Activated B cell treated with CpG ODN at 0.5 μM for 24 hours (primary cell): ENCODE measurements at places on chromosomes 7 and 10. TPM values are rescaled to one million over a fixed set of nuclear protein-coding genes. Genes with fewer than 3 reads are reported as not detected.

The PKD2L1 gene
- not detected in 2 replicates for total RNA-seq

The RBP4 gene
- not detected in 2 replicates for total RNA-seq

The CCDC3 gene
- total RNA-seq = 0.07 TPM in 1 of 2 replicates, not detected in the other

The GPR141 gene
- total RNA-seq = not detected in 2 replicates

The ACTL6B gene
- total RNA-seq = not detected in 2 replicates

The CDC14C gene
- total RNA-seq = not detected in 2 replicates

The FLNC gene
- total RNA-seq = not detected in 2 replicates

The CALY gene
- not detected in 2 replicates for total RNA-seq

The SPDYE11 gene
- total RNA-seq = not detected in 2 replicates

The LIPK gene
- total RNA-seq = not detected in 2 replicates

GRCh38 chr7:157497744-157498651 lies 161.2 kb downstream of the DNAJB6 start:
- no peak overlapping the region for H3K27ac ChIP-seq
- no peaks in the 10 kb centered on the region for H3K36me3 ChIP-seq
- peaks cover 4% of the 10 kb centered on the region for H3K4me1 ChIP-seq
- no peak for DNase-seq
- no peak overlapping the region for H3K4me3 ChIP-seq
- H3K27me3 ChIP-seq = peaks cover 4% of the 10 kb centered on the region

GRCh38 chr7:42618651-42619360 lies 293.1 kb downstream of the C7orf25 start:
- H3K4me1 ChIP-seq = no peaks in the 10 kb centered on the region
- H3K4me3 ChIP-seq = no peak overlapping the region
- H3K27me3 ChIP-seq = no peaks in the 10 kb centered on the region
- no peaks in the 10 kb centered on the region for H3K36me3 ChIP-seq
- no peak overlapping the region for H3K27ac ChIP-seq
- DNase-seq = no peak

GRCh38 chr10:4306871-4307270 lies 519.1 kb upstream of the AKR1E2 start:
- H3K27me3 ChIP-seq = no peaks in the 10 kb centered on the region
- peaks cover 5% of the 10 kb centered on the region for H3K4me1 ChIP-seq
- no peak overlapping the region for H3K27ac ChIP-seq
- no peaks in the 10 kb centered on the region for H3K36me3 ChIP-seq
- DNase-seq = no peak
- H3K4me3 ChIP-seq = no peak overlapping the region

DNA sequence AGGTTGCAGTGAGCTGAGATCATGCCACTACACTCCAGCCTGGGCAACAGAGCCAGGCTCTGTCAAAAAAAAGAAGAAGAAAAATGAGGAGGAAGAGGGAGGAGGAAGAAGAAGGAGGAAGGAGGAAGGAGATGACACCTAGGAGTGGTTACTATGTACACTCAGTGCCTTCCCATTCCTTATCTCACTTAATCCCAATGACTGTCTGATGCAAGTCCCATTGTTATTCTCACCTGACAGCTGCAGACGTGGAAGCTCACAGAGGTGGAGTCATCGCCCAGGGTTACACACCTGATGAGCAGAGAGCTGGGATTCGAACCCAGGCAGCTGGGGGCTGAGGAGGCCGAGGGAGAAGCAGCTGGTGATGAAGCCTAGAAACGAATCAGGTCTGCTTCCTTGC lies 258.8 kb downstream of the SNX10 start:
- no peaks in the 10 kb centered on the region for H3K36me3 ChIP-seq
- no peaks in the 10 kb centered on the region for H3K4me1 ChIP-seq
- DNase-seq = no peak

- no peak overlapping the region for H3K4me3 ChIP-seq
- H3K27ac ChIP-seq = no peak overlapping the region
- no peaks in the 10 kb centered on the region for H3K36me3 ChIP-seq
- peaks cover 3% of the 10 kb centered on the region for H3K4me1 ChIP-seq
- peaks cover 2% of the 10 kb centered on the region for H3K27me3 ChIP-seq
- DNase-seq = no peak
Observed at GRCh38 chr7:130458257-130458656, 17.4 kb upstream of the CEP41 start.

DNA sequence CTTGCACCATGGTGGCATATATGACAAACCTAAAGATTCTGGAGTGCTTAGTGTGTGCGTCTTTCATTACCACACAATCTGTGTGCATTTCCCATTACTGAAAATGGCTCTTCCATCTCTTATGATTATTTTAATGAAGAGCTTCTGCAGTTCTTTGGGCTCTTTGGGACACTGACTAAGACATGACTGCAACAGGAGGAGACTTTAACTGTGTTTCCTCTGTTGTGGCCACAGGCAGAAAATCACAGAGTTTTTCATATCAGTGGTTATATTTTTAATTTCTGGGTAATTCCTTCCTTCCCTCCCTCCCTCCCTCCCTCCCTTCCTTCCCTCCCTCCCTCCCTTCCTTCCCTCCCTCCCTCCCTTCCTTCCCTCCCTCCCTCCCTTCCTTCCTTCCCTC lies 58.1 kb downstream of the WNT2 start:
- H3K36me3 ChIP-seq = no peaks in the 10 kb centered on the region
- no peaks in the 10 kb centered on the region for H3K4me1 ChIP-seq
- no peaks in the 10 kb centered on the region for H3K27me3 ChIP-seq
- no peak for DNase-seq
- no peak overlapping the region for H3K27ac ChIP-seq

- peaks cover 12% of the 10 kb centered on the region for H3K36me3 ChIP-seq
- H3K4me3 ChIP-seq = peak overlapping the region; percentile 85
Observed at GRCh38 chr10:44960482-44961229, 1.1 kb downstream of the RASSF4 start.

DNA sequence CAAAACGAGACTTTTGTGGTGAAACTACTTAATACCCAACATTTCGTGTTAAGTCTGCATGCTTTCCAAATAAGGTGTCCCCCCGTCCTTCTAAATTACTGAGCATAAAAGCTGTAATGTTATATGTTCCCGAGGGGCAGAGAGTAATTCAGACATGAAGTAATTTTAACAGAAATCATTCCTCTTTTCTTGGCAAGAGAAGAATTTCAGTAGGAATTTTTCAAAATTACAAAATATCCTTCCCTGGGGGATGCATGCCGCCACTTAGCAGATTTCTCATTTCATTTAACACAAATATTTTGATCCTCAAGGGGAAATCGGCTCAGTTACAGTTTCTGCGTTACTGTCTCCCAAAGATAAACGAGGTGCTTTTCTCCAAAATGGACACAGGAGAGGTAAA lies 213.2 kb upstream of the RHOBTB1 start:
- no peaks in the 10 kb centered on the region for H3K36me3 ChIP-seq
- no peak overlapping the region for H3K4me3 ChIP-seq
- H3K4me1 ChIP-seq = no peaks in the 10 kb centered on the region
- H3K27me3 ChIP-seq = peaks cover 10% of the 10 kb centered on the region
- H3K27ac ChIP-seq = no peak overlapping the region

DNA sequence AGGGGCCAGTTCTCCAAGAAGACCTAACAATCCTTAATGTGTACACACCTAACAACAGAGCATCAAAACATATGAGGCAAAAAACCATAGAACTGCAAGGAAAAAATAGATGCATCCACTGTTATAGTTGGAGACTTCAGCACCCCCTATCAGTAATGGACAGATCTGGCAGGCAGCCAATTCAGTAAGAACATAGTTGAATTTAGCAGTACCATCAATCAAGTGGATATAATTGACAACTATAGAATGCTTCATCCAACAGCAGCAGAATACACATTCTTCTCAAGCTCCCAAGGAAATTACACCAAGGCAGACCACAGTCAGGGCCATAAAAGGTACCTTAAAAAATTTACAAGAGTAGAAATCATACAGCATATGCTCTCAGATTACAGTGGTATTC lies 42.2 kb downstream of the POLL start:
- no peak overlapping the region for H3K27ac ChIP-seq
- DNase-seq = no peak
- H3K4me1 ChIP-seq = no peaks in the 10 kb centered on the region
- H3K36me3 ChIP-seq = peaks cover 29% of the 10 kb centered on the region
- no peaks in the 10 kb centered on the region for H3K27me3 ChIP-seq

DNA sequence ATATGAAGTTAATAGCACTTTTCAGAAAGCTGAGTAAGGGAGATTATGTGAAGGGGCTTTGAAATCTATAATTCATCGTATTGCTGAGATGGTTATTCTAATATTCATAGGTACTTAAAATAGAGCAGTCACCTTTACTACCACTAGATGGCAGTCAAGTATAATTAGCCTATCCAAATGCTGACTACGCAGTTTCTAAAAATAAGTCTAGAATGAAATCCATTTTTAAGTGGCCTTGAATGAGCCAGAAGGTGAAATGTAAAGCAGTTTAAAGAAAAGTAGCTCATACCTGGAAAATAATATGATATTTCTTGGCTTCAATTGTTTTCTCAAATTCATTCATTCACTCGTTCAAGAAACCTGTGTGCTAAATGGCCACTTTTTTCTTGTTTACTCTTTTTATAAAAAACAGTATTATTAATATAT lies 1277.1 kb downstream of the GATA3 start:
- H3K4me1 ChIP-seq = no peaks in the 10 kb centered on the region
- no peak overlapping the region for H3K27ac ChIP-seq
- H3K4me3 ChIP-seq = no peak overlapping the region
- H3K27me3 ChIP-seq = no peaks in the 10 kb centered on the region

GRCh38 chr7:66576646-66577045 lies 52.0 kb upstream of the KCTD7 start:
- peaks cover 34% of the 10 kb centered on the region for H3K4me1 ChIP-seq
- DNase-seq = no peak
- H3K4me3 ChIP-seq = no peak overlapping the region
- no peaks in the 10 kb centered on the region for H3K27me3 ChIP-seq
- H3K36me3 ChIP-seq = peaks cover 65% of the 10 kb centered on the region

GRCh38 chr10:122852261-122852660 lies 6.6 kb upstream of the CUZD1 start:
- no peak for DNase-seq
- H3K27me3 ChIP-seq = no peaks in the 10 kb centered on the region
- H3K4me3 ChIP-seq = no peak overlapping the region
- H3K27ac ChIP-seq = no peak overlapping the region
- H3K4me1 ChIP-seq = peaks cover 2% of the 10 kb centered on the region

GRCh38 chr7:37218956-37219355 lies 229.7 kb downstream of the ELMO1 start:
- H3K27ac ChIP-seq = no peak overlapping the region
- no peaks in the 10 kb centered on the region for H3K4me1 ChIP-seq
- DNase-seq = no peak
- H3K36me3 ChIP-seq = peaks cover 73% of the 10 kb centered on the region

GRCh38 chr7:89001306-89001705 lies 205.8 kb upstream of the TEX47 start:
- H3K27me3 ChIP-seq = no peaks in the 10 kb centered on the region
- H3K4me1 ChIP-seq = peaks cover 7% of the 10 kb centered on the region
- H3K4me3 ChIP-seq = no peak overlapping the region
- no peak for DNase-seq
- H3K36me3 ChIP-seq = no peaks in the 10 kb centered on the region
- H3K27ac ChIP-seq = no peak overlapping the region

DNA sequence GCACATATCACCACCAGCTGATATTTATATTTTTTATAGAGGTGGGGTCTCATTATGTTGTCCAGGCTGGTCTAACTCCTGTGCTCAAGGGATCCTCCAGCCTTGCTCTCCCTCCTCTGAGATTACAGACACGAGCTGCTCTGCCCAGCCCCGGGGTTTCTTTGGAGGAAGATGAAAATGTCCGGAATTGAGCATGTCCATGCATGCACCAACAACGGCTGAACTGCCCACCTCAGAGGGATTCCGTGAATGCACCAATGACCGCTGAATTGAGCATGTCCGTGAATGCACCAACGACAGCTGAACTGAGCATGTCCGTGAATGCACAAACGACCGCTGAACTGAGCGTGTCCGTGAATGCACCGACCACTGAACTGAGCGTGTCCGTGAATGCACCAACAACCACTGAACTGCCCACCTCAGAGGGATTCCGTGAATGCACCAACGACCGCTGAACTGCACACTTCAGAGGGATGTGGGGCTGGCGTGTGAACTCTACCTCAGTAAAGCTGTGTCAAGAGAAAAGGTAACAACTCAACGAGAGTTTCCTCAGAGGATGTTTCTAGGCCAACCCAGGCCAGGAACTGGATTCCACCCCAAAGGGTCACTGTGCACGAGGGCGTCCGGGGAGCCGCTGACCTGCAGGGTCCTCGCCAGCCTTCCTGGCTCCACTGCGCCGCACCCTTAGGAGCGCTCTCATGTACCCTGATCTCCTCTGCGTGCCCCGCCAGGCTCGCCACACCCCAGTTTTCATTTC lies 34.9 kb upstream of the INPP5A start:
- H3K4me3 ChIP-seq = no peak overlapping the region
- H3K27ac ChIP-seq = no peak overlapping the region
- no peak for DNase-seq
- H3K36me3 ChIP-seq = no peaks in the 10 kb centered on the region

GRCh38 chr7:116229366-116229765 lies 19.0 kb downstream of the TES start:
- no peak for DNase-seq
- peaks cover 6% of the 10 kb centered on the region for H3K36me3 ChIP-seq
- H3K4me1 ChIP-seq = peaks cover 77% of the 10 kb centered on the region
- H3K27me3 ChIP-seq = no peaks in the 10 kb centered on the region

GRCh38 chr7:28988091-28988490 lies 30.0 kb upstream of the TRIL start:
- no peaks in the 10 kb centered on the region for H3K4me1 ChIP-seq
- H3K27me3 ChIP-seq = peaks cover 11% of the 10 kb centered on the region
- no peak overlapping the region for H3K27ac ChIP-seq
- no peaks in the 10 kb centered on the region for H3K36me3 ChIP-seq
- no peak overlapping the region for H3K4me3 ChIP-seq

DNA sequence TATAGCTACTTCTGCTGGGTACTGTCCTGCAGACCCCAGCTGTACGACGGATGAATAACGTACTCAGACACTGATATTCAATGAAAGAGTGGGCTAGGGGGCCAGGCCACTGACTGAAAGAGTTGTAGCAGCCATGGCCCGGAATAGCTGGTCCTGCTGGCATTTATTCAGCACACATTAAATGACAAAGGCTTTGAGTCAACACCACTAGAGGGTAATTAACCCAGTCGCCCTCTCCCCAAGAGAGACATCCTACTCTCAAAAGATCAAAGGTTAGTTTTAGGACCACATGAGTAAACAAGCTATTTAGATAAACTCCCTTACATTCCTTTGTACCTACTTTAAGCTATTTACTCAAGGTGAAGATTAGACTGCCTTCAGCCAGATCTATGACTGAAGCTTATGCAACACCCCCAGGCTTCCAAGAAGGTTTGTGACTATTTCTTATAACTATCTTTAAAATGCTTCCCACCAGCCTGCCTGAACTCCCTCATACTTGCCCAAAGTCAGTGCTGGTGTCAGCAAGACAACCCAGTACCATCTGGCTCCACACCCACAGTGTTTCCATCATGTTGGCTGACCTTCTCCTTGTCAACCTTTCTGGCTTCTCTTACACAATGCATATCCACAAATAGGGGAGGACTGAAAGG lies 629.1 kb downstream of the SORCS1 start:
- no peak overlapping the region for H3K4me3 ChIP-seq
- H3K27ac ChIP-seq = no peak overlapping the region
- H3K27me3 ChIP-seq = no peaks in the 10 kb centered on the region
- no peak for DNase-seq
- H3K4me1 ChIP-seq = no peaks in the 10 kb centered on the region

DNA sequence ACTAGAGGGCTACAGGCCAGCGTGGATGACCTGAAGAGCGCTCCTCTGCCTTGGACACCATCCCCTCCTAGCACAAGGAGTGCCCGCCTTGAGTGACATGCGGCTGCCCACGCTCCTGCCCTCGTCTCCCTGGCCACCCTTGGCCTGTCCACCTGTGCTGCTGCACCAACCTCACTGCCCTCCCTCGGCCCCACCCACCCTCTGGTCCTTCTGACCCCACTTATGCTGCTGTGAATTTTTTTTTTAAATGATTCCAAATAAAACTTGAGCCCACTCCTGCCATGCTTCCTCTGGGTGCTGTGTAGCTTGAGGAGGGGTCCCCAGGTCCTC lies 4.5 kb downstream of the SNCG start:
- H3K4me3 ChIP-seq = no peak overlapping the region
- no peaks in the 10 kb centered on the region for H3K36me3 ChIP-seq
- H3K27ac ChIP-seq = no peak overlapping the region
